Lung microvascular endothelial cell (primary cell): ENCODE measurements at places on chromosomes 11 and 22. TPM values are rescaled to one million over a fixed set of nuclear protein-coding genes. Genes with fewer than 3 reads are reported as not detected.
A peak's percentile ranks its signal among the peaks of the same experiment; 100 is the strongest.

Gene TMPRSS6
- not detected in 2 replicates for total RNA-seq

Gene MMP13
- total RNA-seq, result not detected in 2 replicates

Gene MAP6
- 0.20 and 0.22 TPM in 2 replicates for total RNA-seq

- no peak for DNase-seq
These were observed 454.1 kb upstream of the CADM1 start for GRCh38 chr11:115958089-115959000.

Gene SLC22A9
- total RNA-seq, result not detected in 2 replicates

Gene ARHGAP42
- total RNA-seq, result 2.4 and 7.1 TPM in 2 replicates

- DNase-seq, result peak; percentile 31
These were observed at the start of gene CHRDL2 for GRCh38 chr11:74731301-74732094. Gene CHRDL2, minus strand, starts transcription at chr11:74731426. Its CDS starts 538 bp downstream, at chr11:74730888.

Gene SLC17A6
- total RNA-seq, result not detected in 2 replicates
